AML-193 (cell line): ENCODE measurements at places on chromosomes 16 and 17.
A peak's percentile ranks its signal among the peaks of the same experiment; 100 is the strongest.

- no peak for DNase-seq
These were observed 16.0 kb downstream of the ZNF821 start for GRCh38 chr16:71867939-71868338.

GRCh38 chr17:39171933-39172332 is 6.0 kb upstream of the ARL5C start:
- no peak for DNase-seq

DNA sequence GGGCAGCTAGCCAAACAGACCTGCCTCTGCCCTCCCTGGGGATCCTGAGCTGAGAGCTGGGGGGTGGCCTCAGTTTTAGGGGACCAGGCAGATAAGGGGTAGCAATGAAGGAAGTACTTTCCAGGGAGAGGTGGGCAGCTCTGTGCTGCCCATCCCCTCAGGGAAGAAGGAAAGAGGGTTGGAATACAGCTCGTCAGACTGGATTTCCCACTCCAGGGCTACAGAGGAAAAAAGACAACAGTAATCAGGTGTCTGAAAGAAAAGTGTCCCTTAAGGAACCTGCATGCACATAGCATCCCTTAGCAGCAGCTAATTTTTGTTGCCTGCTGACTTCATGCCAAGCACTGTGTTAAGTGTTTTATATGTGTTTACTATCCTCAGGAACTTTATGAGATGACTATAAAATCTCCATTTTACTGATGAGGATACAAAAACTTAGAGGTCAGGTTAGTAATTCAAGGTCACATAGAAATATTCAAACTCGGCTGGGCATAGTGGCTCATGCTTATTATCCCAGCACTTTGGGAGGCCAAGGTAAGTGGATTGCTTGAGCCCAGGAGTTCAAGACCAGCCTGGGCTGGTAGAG is 3.2 kb upstream of the MRPL58 start:
- DNase-seq, result no peak

DNA sequence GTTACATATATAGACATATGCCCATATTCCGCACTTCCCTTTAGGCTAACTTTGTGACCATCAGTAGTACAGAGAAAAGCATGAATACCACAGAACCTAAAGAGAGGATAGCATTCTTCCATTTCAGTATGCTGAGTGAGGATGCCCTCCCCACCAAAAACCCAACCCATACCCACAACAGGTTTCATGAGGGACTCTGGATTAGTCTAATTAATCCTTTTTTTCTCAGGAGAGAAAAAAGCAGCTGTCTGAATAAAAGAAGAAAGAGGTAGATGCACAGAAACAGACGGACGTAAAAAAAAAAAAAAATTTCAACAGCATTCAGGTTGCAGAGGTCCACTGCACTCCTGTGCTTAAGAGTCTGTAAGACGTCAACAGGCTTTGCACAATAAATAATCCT is 6.7 kb downstream of the MMD start:
- no peak for DNase-seq

DNA sequence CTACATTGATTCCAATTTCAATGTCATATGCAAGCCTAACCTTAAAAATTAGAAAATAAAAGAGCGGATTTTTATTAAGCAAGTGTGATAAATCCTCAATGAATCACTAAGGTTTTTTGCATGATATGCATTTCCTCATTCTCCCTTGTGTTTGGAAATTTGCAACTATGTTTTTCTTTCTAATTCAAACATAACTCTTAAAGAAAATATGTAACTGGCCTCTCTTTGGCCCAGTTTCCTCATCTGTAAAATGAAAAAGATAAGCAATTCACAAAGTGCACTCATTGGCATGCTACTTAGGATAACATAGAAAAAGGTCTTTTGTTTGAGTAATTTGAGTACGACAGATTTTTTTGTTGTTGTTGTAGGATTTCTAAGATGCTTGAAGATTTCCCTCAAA is 295.5 kb downstream of the CDH11 start:
- no peak for DNase-seq

DNA sequence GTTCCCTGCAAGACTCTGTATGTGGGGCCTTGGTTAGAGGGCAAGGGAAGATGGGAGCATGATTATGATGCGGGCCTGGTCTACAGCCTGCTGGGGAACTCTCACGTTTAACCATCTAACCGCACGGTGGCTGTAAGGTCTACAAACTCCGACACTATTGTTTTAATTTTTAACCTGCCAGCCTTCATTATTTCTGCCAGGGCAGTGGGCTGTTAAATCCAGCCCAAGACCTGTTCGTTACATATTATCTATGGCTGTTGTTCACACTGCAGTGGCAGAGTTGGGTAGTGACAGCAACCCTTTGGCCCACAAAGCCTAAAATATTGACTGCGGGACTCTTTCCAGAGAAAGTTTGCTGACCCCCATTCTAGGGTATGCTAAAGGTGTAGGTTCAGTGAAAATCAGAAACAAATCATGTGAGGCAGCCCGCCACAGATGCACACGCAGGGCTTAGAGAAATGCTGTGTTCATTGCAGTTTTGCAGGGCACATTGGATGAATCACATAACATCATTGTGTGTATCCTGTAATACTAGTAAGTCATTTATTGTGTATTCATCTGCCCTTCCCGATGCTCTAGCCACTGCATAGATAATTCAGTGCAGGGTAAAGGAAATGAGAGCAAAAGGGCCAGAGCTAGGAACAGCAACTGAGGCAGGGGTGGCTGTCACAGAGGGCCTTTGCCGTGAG is 14.3 kb downstream of the SNX29 start:
- no peak for DNase-seq

DNA sequence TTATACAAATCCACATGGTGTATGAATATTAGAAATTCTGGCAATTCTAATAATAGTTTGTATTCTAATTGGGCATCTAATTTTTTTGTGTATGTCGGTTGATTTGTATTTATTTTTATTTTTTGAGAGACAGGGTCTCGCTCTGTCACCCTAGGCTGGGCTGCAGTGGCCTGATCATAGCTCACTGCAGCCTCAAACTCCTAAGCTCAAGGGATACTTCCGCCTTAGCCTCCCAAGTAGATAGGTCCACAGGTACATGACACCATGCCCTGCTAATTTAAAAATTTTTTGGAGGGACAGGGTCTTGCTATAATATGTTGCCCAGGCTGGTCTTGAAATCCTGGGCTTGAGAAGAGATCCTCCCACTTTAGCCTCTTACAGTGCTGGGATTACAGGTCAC is 104.6 kb downstream of the TRIM37 start:
- DNase-seq, result no peak

GRCh38 chr17:66527335-66527734 is 224.9 kb downstream of the PRKCA start:
- no peak for DNase-seq

GRCh38 chr17:81097134-81097942 is 62.4 kb downstream of the BAIAP2 start:
- no peak for DNase-seq

- no peak for DNase-seq
These were observed 1.6 kb downstream of the ACLY start for GRCh38 chr17:41917192-41917591.

GRCh38 chr16:56198755-56199114 is 7.4 kb downstream of the GNAO1 start:
- no peak for DNase-seq

DNA sequence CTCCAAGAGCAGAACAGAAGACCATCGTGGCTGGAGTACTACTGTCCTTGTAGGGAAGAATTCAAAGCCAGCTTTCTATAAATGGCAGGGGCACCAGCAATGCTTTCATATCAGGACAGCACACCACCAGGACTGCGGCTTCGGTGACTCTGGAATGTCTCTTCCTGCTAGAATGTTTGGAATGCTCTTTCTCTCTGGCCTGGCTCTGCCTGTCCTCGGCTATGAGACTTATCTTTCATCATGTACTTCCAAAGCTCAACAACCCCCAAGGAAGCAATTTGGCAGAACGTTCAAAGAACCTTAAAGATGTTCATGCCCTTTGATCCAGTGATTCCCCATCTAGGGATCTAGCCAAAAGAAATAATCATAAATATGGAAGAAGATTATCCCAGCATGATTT is 52.7 kb upstream of the NOG start:
- DNase-seq, result no peak

DNA sequence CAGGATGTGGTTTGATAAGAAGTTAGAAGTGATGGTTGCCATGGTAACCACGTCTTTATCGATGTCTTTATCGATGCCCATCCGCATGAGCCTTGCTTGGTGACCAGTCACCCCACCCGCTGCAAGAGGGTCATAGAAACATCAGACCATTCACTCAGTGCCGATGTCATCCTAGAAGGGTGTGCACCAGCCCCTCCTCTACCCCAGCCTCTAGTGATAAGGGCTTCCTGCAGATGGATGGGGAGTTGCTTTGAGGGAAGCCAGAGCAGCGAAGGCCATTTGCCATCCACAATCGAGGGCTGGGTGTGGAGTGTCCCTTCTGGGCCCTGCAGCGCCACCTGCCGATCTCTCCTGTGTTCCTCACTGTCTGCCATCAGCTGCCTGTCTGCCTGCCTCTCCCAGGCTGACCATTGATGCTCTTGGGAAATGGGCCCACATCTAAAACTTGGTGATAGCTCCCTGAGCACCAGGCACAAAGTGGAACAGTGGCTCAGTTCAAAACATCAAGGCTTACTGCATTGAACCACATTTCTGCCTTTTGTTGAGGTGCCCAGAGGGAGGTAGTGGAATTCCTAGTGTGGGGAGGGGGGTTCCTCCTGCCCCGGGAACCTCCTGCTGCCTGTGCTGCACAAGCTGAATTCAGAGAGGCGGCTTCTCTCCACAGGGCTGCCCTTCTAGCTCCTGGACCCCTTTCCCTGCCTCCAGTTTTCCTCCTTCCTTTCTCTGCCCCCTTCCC is 8.9 kb downstream of the CALB2 start:
- DNase-seq, result peak; percentile 4

DNA sequence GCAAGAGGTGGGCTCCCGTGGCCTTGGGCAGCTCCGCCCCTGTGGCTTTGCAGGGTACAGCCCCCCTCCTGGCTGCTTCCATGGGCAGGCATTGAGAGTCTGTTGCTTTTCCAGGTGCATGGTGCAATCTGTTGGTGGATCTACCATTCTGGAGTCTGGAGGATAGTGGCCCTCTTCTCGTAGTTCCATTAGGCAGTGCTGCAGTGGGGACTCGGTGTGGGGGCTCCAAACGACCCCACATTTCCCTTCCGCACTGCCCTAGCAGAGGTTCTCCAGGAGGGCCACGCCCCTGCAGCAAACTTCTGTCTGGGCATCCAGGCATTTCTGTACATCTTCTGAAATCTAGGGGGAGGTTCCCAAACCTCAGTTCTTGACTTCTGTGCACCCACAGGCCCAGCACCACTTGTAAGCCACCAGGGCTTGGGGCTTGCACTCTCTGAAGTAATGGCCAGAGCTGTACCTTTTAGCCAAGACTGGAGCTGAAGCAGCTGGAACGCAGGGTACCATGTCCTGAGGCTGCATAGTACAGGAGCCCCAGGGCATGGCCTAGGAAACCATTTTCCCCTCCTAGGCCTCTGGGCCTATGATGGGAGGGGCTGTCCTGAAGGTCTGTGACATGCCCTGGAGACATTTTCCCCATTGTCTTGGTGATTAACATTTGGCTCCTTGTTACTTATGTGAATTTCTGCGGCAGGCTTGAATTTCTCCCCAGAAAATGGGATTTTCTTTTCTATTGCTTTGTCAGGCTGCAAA is 6.0 kb downstream of the PRKAR1A start:
- DNase-seq, result no peak

DNA sequence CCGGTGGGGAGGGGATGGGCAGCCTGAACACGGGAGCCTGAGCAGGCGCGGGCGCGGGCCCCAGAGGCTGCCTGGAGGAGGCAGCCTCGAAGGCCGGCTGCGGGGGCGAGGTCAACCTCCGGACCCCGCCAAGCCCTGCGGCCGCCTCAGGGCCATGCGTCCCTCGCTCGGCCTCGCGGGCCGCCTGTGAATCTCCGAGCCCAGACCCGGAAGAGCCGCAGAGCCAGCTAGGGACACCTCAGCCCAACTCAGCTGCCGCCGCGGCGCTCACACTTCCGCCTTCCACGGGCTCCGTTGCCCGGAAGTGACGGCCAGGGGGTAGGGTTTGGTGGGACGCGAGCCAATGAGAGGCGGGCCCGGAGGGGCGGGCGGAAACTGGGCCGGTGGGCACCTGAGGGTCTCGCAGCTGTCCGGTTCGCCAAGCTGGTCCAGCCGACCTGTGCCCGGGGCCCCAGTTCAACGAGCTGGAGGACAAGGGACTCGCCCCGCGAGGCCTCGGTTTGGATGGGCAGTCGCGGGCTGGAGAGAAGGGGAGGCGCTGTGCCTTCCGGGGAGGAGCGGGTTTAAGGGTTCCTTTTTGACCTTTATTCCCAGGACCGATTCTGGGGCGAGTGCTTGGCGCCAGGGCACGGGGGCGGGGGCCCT is at the start of gene SLC38A10:
Gene SLC38A10, minus strand, starts transcription at position 277 of the 645 bp plus-strand sequence. CDS start 386 bp downstream, outside the sequence.
- peak; percentile 89 for DNase-seq

DNA sequence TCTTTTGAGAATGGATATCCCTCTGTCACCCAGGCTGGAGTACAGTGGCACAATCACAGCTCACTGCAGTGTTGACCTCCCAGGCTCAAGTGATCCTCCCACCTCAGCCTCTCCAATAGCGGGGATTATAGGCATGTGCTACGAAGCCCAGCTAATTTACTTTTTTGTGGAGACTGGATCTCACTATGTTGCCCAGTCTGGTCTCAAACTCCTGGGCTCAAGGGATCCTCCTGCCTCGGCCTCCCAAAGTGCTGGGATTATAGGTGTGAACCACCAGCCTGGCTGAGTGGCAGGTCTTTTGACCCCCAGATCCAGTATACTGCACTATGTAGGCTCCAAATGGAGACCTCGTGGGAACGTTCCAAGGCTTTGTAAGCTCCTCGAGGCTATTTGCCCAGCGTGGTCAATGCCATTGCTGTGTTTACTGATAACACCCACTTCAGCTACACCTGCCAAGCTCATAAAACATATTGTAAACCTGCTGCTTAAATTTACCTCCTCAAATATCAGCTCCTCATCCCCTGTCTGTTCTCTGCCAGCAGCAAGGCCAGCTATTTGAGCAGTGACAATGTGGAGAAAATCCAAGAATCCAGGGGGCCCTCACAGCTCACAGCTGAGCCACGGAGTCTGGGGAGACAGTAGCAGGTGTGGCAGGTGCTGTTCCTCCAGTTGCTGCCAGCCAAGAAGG is 16.2 kb upstream of the KIFC3 start:
- DNase-seq, result no peak

- DNase-seq, result no peak
These were observed 7.9 kb upstream of the SLC39A11 start for GRCh38 chr17:73100363-73100762.

GRCh38 chr16:85401370-85401916 is 211.7 kb upstream of the GSE1 start:
- DNase-seq, result no peak

DNA sequence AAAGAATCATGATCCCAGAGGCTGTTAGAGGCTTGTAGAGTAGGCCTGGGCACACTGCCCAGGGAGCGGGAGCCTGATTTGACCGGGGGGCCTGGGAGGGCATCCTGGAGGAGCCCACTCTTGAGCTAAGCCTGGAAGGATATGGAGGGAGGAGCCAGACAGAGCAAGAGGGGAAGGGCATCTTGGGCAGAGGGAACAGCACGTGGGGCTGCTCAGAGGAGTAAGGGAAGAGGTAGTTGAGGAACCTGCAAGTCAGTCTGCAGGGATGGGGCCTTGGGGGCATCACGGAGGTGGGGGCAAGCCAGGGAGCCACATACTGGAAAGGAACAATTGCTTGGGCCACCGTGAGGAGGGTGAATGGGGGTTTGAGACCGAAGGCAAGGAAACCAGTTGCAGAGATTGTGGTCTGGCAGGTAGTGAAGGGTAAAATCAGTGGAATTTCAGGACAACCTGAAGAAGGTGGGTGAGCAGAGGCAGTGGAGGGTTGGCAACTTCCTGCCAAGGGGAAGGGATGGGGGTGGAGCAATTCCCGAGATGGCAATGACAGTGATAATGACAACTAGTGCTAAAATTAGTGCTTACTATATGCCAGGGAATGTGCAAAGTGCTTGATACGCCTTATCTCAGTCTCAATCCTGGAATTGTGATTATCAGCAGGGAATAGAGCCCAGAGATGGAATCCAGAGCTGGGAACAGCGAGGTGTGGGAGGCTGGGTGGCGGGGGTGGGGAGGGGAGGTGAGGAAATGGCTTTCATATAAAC is 9.7 kb upstream of the RAI1 start:
- no peak for DNase-seq
